ENCODE measurements at places on chromosomes 6 and 20. TPM values are rescaled to one million over a fixed set of nuclear protein-coding genes. Genes with fewer than 3 reads are reported as not detected.

GRCh38 chr6:21375151-21376116, 218.1 kb upstream of the SOX4 start:
- H3K27me3 ChIP-seq: no peaks in the 10 kb centered on the region
- H3K36me3 ChIP-seq: no peaks in the 10 kb centered on the region
- no peak overlapping the region for H3K27ac ChIP-seq
- H3K4me1 ChIP-seq: no peaks in the 10 kb centered on the region

DNA sequence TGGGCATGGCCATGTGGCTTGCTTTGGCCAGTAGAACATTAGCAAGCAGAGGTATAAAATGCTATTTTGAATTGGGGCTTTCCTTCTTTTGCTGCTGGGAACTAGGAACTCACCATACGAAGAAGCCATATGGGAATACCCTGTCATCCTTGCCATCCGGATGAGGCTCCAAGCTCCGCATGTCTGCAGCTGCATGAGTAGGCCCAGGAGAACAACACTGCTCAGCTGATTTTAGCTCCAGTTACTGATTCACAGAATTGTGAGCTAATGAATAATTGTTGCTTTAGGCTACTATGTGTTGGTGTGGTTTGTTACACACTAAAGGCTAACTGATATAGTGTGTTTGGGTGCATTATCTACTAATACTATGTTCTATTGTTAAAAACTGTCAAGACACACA, 2.7 kb upstream of the PLCB4 start:
- H3K4me1 ChIP-seq: peaks cover 4% of the 10 kb centered on the region
- H3K36me3 ChIP-seq: no peaks in the 10 kb centered on the region
- no peak overlapping the region for H3K27ac ChIP-seq
- H3K27me3 ChIP-seq: no peaks in the 10 kb centered on the region
- ATAC-seq: no peak
- no peak overlapping the region for H3K4me3 ChIP-seq

DNA sequence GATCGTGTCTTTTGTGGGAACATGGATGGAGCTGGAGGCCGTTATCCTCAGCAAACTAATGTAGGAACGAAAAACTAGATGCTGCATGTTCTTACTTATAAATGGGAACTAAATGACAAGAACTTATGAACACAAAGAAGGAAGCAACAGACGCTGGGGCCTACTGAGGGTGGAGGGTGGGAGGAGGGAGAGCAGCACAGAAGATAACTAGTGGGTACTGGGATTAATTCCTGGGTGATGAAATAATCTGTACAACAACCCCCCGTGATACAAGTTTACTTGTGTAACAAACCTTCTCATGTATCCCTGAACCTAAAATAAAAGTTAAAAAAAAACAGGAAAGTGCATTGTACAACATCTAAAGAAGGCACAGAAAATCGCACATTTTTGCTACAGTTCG, 59.0 kb upstream of the TMEM170B start:
- H3K27me3 ChIP-seq: no peaks in the 10 kb centered on the region
- H3K27ac ChIP-seq: no peak overlapping the region
- no peaks in the 10 kb centered on the region for H3K4me1 ChIP-seq
- no peak overlapping the region for H3K4me3 ChIP-seq

- H3K4me1 ChIP-seq: peaks cover 15% of the 10 kb centered on the region
- H3K36me3 ChIP-seq: no peaks in the 10 kb centered on the region
- H3K27me3 ChIP-seq: peaks cover 99% of the 10 kb centered on the region
- ATAC-seq: no peak
Measured at GRCh38 chr6:27545271-27546046, 72.6 kb upstream of the ZNF184 start.

- no peaks in the 10 kb centered on the region for H3K4me1 ChIP-seq
- H3K36me3 ChIP-seq: no peaks in the 10 kb centered on the region
- no peak overlapping the region for H3K27ac ChIP-seq
- no peak for ATAC-seq
- no peak overlapping the region for H3K4me3 ChIP-seq
Measured at GRCh38 chr6:13725570-13725969, 13.9 kb upstream of the RANBP9 start.

DNA sequence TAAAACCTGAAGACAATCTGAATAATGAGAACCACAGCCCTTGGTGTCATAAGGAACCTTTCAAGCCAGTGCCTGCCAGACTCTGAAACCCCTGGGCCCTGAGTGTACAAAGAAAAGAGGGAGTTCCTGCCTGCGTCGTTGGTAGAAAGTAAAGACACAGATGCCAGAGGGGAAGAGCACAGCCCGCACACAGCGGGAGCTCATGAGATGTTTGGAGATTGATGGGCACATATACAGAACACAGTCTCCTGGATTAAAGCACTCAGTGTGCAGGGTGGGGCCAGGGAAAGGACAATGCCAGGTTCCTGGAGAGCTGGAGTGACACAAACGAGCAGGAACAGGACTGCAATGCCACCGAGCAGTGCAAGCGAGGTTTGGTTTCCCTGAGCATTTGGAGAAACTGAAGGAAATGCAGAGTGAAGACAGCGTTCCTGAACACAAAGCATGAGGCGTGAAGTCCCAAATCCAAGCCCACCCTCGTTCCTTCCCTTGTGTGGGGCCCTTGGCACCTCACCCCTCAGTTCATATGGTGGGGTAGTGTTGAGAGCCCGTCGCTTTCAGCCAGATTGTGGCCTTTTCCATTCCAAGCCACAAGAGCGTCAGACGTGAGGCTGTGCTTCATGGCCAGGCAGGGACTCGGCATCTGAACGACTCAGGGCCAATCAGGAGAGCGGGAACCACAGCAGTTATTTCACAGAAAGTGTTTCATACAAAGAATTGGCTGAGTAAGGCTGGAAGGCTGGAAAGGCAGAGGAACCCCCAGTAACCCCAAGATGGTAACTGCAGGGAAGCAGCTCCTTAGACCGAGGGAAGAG, 41.0 kb upstream of the RPS6KA2 start:
- H3K27ac ChIP-seq: no peak overlapping the region
- ATAC-seq: no peak
- H3K27me3 ChIP-seq: no peaks in the 10 kb centered on the region
- H3K4me1 ChIP-seq: peaks cover 17% of the 10 kb centered on the region
- H3K4me3 ChIP-seq: no peak overlapping the region

DNA sequence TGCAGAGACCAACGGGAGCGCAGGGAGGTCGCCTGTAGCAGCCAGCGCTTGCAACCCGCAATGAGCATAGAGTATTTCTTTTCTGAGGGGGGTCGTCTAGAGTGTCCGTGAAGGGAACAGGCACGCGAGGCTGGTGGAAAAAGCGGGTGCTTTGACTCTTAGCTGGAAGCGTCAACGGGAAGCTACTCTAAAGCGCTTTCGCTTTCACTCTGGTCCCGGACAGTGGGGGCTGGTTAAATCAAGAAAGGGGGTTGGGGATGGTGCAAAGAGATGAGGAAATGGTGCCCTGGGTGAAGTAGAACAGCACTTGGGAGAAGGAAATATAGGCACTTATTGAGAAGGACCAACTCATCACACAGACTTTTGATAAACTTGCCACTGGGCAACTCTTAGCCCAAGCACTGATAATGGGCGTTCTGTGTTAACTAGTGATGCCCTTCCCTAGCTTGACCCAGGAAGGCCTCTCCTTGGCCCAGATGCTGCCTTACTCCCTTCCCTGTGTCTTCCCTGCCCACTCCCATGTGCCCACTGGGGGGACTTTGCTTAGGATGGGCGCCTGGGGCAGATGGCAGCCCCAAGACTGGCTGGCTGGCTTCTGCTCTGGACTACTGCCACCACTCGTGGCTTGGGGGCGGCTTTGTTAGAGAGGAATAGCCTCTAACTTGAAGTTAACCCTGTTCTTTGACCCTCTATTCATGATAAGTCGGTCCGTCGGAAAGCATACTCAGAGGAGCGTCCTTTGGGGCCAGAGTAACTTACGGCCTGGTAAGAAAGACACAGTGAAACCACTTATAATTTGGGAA, 585 bp downstream of the PSMB9 start:
- H3K4me3 ChIP-seq: peak overlapping the region; percentile 83
- H3K27ac ChIP-seq: peak overlapping the region; percentile 91
- peaks cover 20% of the 10 kb centered on the region for H3K4me1 ChIP-seq
- ATAC-seq: peak; percentile 11
- no peaks in the 10 kb centered on the region for H3K27me3 ChIP-seq

DNA sequence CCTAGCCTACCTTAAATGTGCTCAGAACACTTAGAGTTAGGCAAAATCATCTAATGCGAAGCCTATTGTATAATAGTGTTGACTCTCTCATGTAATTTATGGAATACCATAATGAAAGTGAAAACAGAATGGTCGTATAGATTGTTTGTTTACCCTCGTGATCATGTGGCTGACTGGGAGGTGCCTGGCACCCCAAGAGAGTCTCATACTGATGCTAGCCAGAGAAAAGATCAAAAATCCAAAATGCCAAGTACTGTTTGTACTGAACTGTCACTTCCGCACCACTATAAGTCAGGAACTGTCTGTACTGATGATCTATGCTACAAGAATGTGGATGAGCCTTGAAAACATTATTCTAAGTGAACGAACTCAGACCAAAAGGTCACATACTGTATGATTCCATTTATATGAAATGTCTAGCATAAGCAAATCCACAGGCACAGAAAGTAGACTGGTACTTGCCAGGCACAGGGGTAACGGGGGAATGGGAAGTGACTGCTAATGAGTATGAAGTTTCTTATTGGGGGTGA, 22.4 kb downstream of the ZMYND8 start:
- H3K36me3 ChIP-seq: no peaks in the 10 kb centered on the region
- H3K27me3 ChIP-seq: no peaks in the 10 kb centered on the region
- peak; percentile 86 for ATAC-seq
- peak overlapping the region; percentile 93 for H3K27ac ChIP-seq
- H3K4me3 ChIP-seq: peak overlapping the region; percentile 16

GRCh38 chr6:132612449-132613108, 11.5 kb downstream of the TAAR2 start:
- no peaks in the 10 kb centered on the region for H3K36me3 ChIP-seq
- H3K4me1 ChIP-seq: no peaks in the 10 kb centered on the region
- H3K4me3 ChIP-seq: no peak overlapping the region
- H3K27me3 ChIP-seq: no peaks in the 10 kb centered on the region

DNA sequence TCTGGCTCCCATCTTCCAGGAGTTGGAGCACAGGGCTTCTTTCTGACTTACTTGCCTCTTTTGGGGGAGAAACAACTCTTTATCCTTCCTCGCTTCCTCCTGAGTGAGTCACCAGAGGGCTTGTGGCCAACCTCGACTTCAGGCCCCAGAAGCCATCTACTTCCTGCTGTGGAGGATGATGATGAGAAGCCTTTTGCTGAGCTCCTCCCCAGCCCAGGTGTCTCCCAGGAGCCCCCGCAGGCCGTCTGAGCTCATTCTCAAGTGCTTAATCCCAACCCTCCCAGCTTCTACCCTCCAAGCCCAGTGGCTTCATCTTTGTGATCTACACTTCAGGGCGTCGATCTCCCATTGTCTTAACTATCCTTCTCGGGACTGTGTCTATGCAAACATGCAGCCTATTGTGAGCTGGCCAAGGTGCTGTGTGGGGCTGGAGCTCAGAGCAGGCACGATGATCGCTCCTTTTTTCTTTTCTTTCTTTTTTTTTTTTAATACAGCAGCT, 27.9 kb downstream of the SDCBP2 start:
- no peak overlapping the region for H3K4me3 ChIP-seq
- H3K27me3 ChIP-seq: no peaks in the 10 kb centered on the region
- no peak overlapping the region for H3K27ac ChIP-seq
- no peaks in the 10 kb centered on the region for H3K4me1 ChIP-seq
- peaks cover 82% of the 10 kb centered on the region for H3K36me3 ChIP-seq

- H3K4me1 ChIP-seq: peaks cover 14% of the 10 kb centered on the region
- no peak overlapping the region for H3K27ac ChIP-seq
- H3K4me3 ChIP-seq: no peak overlapping the region
- ATAC-seq: no peak
Measured at GRCh38 chr6:157533048-157533871, 152.3 kb downstream of the ZDHHC14 start.

GRCh38 chr20:52777171-52777570, 195.0 kb upstream of the TSHZ2 start:
- no peak overlapping the region for H3K27ac ChIP-seq
- H3K4me1 ChIP-seq: no peaks in the 10 kb centered on the region
- H3K27me3 ChIP-seq: no peaks in the 10 kb centered on the region
- no peak for ATAC-seq

- H3K27me3 ChIP-seq: no peaks in the 10 kb centered on the region
- H3K4me3 ChIP-seq: no peak overlapping the region
- no peak for ATAC-seq
- no peaks in the 10 kb centered on the region for H3K36me3 ChIP-seq
Measured at GRCh38 chr6:129908356-129908755, 47.2 kb upstream of the TMEM244 start.

DNA sequence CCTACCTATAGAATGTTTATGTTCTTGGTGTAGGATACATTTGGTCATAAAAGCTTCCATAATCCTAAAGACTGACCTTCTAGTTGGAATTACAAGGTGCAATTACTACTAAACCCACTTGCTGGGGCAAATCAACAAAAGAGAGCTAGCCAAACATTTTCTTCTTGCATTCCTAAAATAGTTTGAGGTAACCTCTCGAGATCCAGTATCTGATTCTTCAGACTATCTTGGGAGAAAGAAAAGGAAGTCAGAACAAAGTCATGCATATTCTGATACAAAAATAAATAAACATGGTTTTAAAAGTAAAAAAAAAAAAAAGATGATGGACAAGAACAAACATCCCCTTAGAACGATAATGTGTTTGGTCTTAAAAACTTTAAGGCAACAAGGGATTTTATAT, 294.2 kb upstream of the RSPO3 start:
- no peaks in the 10 kb centered on the region for H3K36me3 ChIP-seq
- no peak overlapping the region for H3K4me3 ChIP-seq
- no peak overlapping the region for H3K27ac ChIP-seq
- no peak for ATAC-seq
- H3K27me3 ChIP-seq: no peaks in the 10 kb centered on the region
- no peaks in the 10 kb centered on the region for H3K4me1 ChIP-seq

DNA sequence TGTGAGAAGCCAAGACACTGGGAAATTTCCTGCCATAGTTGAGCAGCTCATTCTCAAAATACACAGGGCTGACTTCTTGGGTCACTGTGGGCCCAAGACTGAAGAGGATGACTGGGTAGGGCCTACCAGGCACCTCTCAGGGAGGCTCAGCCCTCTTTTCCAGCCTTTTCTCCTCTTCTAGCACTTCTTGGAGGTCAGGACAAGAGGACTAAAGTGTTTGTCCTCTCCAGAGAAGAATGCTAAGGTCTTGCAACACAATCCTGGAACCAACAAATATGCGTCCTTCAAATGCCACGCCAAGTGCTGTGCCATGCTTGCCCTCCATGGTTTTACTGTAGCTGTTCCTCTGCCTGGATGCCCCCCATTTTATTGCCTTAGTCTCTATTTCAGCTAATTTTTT, 3.3 kb upstream of the LRRN4 start:
- ATAC-seq: no peak
- H3K27ac ChIP-seq: no peak overlapping the region
- no peaks in the 10 kb centered on the region for H3K36me3 ChIP-seq
- peaks cover 5% of the 10 kb centered on the region for H3K4me1 ChIP-seq
- H3K27me3 ChIP-seq: peaks cover 48% of the 10 kb centered on the region
- H3K4me3 ChIP-seq: no peak overlapping the region

BAK1 gene
- total RNA-seq: 14.3 TPM

MTFR2 gene
- not detected for total RNA-seq

HS3ST5 gene
- total RNA-seq: 0.13 TPM

TGM3 gene
- 46.7 TPM for total RNA-seq

PRR18 gene
- not detected for total RNA-seq

ZSCAN16 gene
- total RNA-seq: 5.6 TPM

RNF39 gene
- not detected for total RNA-seq

HTR1E gene
- 0.81 TPM for total RNA-seq

All from gastroesophageal sphincter (tissue), 4 donors.